Cortex of kidney (tissue), 1 donor: ENCODE measurements at places on chromosomes 5 and 9.
A peak's percentile ranks its signal among the peaks of the same experiment; 100 is the strongest.

DNA sequence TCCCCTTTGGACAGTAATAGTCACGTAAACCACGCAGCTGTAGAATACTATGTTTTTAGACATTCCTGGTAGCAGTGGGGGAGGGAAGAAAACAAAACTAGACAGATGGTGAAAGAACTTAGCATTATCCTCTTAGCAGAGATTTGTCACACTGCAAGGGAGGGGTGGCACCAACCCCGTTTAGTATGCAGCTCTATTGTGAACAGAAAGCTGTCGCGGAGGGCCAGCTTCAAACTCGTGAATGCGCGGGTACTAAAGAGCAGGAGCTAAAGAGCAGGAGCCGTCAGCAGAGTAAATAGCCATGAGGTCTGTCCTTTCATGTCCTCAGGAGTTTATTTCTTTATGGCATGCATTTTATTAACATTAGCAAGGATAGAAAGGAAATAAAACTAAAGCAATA is 141.9 kb upstream of the SLC12A2 start:
- no peak for DNase-seq

DNA sequence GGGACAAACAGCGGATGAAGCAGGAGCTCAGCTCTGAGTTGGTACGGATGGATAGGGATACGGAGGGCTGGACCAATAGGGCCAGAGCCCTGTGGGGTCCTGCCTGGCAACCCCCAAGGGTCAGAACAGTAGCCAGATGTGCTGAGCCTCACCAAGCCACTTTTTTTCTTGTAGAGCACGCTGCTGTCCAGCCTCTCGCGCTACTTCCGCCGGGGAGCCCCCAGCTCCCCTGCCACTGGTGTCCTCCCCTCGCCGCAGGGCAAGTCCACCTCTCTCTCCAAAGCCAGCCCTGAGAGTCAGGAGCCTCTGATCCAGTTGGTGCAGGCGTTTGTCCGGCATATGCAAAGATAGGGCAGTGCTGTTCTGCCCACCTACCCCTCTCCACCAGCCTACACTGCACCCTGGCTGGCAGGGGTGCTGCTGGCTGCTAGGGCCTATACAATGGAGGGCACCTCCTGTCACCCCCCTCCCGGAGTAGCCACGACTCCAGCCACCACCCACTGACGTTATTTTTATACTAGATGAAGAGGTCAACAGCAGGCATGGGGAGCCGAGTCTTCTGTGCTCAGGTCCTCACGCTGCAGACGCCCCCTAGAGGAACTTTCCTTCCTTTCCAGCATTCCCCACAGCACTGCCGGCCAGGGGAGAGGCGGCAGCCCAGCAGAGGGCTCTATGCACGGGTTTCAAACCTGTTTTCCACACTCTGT is 21.6 kb downstream of the SH3GLB2 start:
- no peak for DNase-seq

DNA sequence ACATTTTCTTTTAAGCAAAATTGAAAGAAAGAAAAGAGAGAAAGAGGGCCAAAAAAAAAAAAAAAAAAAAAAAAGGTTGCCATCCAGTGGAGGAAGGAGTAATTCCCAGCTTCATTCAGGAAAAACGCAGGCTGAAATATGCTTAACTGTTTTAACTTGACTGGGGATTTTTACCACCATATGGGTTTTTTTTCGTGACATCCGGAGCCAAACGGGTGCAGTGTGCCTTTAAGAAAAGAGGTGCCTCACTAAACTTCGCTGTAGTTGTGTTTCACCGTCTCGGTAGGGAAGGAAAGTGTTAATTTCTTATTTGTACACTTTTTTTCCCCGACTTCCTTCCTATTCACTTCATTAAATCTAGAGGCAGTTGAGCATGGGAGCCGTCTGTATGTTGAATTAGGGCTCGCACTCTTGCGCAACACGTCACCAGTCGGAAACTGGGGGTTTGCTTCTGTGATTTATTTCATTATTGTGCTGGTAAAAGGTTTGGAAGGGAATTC is 143.0 kb downstream of the SMARCA2 start:
- DNase-seq, result no peak

GRCh38 chr5:170280011-170280493 is 17.5 kb downstream of the LCP2 start:
- no peak for DNase-seq

GRCh38 chr5:180868960-180869359 is 7.9 kb upstream of the ZFP62 start:
- no peak for DNase-seq

DNA sequence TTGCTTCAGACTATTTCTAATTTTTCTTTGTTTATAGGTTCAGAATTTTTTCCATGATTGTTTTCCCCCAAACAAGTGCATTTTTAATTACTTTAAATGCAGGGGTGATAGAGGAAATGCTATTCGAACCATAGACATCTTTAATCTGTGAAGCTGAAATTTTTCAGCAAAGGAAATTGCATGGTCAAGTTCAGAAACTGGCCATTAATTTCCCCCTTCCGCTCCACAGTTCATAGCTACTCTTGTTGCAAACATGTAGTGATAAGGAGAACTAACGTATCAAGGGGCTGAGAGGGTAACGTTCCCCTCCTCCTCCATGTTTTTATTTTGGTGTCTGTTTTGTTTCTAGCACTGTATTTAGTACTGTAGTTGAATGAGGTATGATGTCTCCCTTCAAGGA is 3.4 kb upstream of the ROPN1L start:
- DNase-seq, result no peak

- DNase-seq, result no peak
These were observed 432.8 kb downstream of the IRX1 start for GRCh38 chr5:4028384-4028783.

GRCh38 chr9:37531699-37532098 is 44.5 kb downstream of the FBXO10 start:
- no peak for DNase-seq

- no peak for DNase-seq
These were observed 115.0 kb upstream of the HAND1 start for GRCh38 chr5:154593071-154593470.

DNA sequence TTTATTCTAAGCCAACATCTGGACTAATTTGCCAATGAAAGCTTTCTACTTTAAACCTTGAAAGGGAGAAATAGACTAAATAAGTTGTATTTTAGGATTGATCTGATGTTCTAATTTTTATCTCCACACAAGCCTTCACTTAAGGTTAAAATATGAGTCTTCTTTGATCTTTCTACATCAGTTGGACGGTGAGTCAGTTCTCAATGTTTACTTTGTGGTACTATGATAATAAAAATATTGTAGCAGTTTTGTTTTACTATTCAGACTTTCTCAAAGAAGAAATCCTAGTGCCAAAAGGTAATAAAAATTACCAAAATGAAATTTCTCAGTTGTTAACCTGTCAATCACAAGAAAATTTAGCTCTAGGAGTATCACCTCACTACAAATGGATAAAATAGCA is 203.5 kb upstream of the RGMB start:
- DNase-seq, result no peak

- DNase-seq, result no peak
These were observed 181.8 kb upstream of the ELL2 start for GRCh38 chr5:96143450-96143849.

GRCh38 chr5:159519365-159519764 is 189.1 kb upstream of the IL12B start:
- no peak for DNase-seq

DNA sequence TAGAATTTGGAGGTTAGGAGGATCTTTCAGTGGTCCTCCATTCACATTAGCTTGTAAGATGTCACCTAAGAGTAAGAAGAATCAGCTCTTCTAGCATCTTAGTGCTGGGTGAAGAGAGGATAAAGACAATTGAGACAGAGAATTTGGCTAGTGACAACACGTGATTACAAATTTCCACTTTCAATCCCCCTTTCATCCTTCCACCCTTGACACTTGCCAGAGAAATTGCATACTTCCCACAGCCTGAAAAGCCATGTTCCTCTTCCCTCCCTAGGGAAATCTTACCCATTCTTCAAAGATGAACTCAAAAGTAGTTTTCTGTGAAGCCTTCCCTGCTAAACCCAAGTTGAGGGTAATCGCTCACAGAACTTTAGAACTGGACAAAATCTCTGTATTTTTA is 282.6 kb upstream of the PTGER4 start:
- DNase-seq, result no peak

DNA sequence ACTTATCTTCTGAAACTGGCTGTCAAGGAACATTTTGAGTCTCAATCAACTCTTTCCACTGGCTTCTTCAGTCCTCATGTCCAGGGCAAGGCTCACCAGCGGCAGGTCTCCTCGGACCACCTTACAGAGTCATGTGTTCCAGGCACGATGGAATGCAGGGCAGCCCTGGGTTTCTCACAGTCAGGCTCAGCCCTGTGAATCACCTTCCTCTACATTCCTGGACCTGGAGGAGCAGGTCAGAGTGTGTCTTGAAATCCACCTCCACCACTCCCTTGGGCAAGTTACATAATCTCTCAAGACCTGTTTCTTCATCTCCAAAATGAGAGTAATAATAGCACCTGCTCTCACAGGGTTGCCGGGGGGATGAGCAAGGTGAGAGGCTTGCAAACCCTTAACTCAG is 16.0 kb downstream of the ENC1 start:
- DNase-seq, result no peak

- no peak for DNase-seq
These were observed 612 bp upstream of the BBLN start for GRCh38 chr9:128159522-128159783.

DNA sequence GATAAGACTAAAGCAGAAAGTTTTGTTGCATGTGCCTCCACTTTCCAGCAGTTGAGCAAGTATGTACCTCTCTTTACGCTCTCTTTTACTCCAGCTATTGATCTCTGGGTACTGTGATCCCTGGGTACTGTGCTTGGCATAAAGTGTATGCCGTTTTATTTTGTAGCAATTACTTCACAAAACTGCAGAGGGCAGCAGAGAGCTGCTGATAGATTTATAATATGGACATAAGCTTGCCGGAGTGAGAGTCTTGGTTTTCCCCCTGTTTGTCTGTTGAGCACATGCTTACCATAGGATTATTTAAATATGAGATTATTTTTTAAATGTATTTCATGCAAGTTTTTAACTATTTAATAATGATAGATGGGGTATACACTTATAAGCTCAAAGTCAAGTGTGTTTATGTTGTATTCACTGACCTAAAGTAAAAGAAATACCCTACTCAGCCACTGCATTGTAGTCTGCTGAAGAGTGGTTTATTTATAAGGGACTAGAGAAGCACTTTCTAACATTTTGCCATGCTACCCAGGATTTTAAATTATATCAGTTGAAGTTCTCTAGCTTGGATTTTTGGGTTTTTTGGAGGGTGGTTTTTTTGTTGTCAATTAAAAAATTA is 13.0 kb downstream of the TTC1 start:
- no peak for DNase-seq

- no peak for DNase-seq
These were observed 231.6 kb upstream of the VLDLR start for GRCh38 chr9:2390028-2390427.

GRCh38 chr5:143061161-143061945 is 291.2 kb downstream of the ARHGAP26 start:
- no peak for DNase-seq

- no peak for DNase-seq
These were observed 3.2 kb upstream of the ADRA1B start for GRCh38 chr5:159913048-159913447.

DNA sequence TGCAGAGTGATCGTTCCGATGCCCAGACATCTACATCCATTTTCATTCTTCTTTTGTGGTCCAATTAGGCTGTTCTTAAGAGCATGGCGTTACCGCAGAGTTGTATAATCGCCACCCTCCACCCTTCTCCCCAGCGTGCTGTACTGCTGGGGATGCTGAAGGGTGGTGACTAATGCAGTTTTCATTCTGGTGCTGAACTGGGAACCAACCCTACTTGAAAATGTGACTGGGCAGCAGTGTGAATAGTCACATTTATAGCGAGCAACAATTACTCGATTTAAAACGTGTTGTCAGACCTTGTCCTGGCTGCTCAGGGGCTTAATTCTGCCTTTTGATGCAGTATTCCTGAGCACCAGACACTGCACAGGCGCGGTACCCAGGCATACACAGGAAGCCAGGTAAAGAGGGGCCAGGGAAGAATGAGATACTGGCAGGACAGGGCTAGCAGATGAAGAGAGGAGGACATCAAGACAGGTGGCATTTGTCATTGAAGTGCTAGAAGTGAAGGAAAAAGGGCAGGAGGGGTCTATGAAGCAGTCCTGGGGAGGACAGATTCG is 719 bp upstream of the ISCA1 start:
- no peak for DNase-seq

GRCh38 chr5:17229313-17229712 is 11.9 kb downstream of the BASP1 start:
- DNase-seq, result no peak

GRCh38 chr5:61755726-61756222 is 423.7 kb downstream of the ZSWIM6 start:
- DNase-seq, result no peak

- DNase-seq, result peak; percentile 98
These were observed 507 bp upstream of the TENT4A start for GRCh38 chr5:6712577-6713273.

DNA sequence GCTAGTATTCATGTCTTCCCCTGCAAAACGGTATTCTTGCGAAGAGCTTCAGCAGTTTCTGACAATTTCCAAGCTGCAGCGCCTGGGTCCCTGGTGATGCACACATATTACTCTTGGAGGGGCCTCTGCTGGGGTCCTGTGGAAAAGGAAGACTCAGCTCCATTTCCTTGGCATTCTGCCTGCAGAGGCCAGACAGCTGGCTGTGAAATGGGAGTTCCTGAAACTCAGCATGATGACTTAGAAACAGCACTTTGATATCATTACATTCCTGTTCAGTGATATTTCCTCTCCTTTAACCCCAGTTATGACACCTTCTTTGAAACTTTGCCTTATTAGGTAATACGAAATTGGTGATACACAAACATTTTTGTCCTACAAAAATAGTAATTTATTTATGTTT is 98.5 kb downstream of the APBA1 start:
- DNase-seq, result no peak

DNA sequence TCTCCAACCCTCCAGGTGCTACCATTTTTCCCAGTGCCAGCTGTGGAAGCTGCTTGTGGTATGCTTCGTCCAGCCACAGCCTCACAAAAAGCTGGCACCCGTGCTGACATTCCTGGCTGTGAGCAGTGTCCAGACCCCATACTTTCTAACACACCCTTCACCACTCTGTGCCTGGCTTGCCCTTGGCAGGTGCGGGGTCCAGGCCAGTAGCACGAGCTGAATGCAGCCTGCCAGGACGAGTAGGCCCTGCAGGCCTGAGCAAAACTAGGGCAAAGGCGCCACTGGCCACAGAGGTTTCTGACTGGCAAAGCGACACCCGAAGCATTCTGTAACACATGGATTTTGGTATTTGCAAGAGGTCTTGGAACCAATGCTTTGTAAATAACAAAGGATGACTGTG is 26.0 kb upstream of the GHR start:
- no peak for DNase-seq

- no peak for DNase-seq
These were observed 16.5 kb upstream of the STXBP1 start for GRCh38 chr9:127595611-127596010.

GRCh38 chr9:20226345-20226744 is 396.0 kb downstream of the MLLT3 start:
- no peak for DNase-seq
